ENCODE measurements at places on chromosomes 5 and 9.
A peak's percentile ranks its signal among the peaks of the same experiment; 100 is the strongest.

DNA sequence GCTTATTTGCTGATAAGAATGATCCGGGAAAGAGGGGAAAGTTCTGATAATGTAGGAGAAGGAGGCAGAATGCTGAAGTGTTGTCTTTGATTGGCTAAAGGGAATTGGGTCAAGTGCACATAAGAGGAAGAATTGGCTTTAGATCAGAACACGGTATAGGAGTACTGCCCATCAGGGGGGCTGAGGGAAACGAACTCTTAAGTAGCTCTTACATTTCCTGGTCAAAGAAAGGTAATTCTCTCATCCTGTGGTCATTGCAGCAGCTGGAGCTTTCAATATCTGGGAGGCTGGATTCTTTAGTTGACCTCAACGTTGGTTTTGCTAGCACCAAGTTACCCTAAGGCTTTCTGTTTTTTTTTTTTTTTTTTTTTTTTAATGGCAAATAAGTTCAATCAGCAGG lies 178.7 kb upstream of the NR3C1 start:
- DNase-seq, result no peak

- DNase-seq, result no peak
These were observed 216.8 kb upstream of the RGMB start for GRCh38 chr5:98556712-98557111.

GRCh38 chr9:135262248-135262647 lies 174.8 kb downstream of the OLFM1 start:
- DNase-seq, result no peak

- DNase-seq, result no peak
These were observed 49.9 kb downstream of the CDO1 start for GRCh38 chr5:115766608-115767007.

- DNase-seq, result no peak
These were observed 29.3 kb downstream of the GRAMD2B start for GRCh38 chr5:126452477-126452876.

DNA sequence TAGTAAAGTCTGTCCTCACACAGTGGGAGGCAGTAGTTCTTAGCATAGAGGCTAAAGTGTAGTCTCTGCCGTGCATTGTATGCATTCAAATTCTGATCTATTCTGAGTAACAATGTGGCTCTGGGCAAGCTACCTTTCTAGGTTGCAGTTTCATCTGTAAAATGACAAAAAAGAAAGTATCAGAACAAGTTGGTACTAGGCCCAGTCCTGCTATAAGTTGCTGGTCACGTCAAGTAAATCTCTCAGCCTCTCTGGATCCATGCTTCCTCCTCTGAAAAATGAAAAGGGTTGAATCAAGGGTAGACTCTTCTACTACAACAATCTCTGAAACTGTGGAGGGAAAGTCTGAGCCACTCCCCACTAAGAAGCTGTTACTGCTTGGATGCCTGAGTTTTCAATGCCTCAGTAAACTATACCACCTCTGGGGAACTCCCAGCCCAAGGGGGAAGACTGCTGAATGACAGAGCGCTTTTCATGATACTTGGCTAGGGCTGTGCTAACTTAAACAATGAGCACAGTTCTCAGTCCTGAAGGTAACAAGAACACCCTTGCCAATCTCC lies 34.5 kb upstream of the SPARC start:
- DNase-seq, result peak; percentile 18
